ENCODE measurements at places on chromosomes 11 and 22. TPM values are rescaled to one million over a fixed set of nuclear protein-coding genes. Genes with fewer than 3 reads are reported as not detected.

DNA sequence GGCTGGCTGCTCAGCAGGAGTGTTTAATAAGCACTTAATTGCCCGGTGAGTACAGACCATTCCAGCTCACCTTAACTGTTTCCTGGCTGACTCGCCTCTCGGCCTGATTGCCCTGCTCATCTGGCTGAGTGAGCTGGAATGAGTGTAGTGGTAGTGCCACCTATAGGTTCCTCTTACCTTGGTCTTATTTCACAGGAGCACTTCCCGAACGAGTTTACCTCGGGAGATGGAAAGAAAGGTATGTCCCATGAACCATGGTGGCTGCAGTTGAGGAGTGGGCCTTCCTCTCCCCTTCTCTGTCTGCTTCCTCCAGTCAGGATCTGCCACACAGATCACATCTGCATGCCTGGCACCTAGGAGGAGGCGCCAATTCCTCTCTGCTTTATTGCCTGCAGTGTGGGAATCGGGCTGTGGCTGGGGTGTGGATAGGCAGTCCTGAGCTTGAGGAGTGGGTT, 26.7 kb downstream of the UPB1 start:
- peaks cover 33% of the 10 kb centered on the region for H3K4me1 ChIP-seq
- H3K27me3 ChIP-seq: no peaks in the 10 kb centered on the region
- H3K4me3 ChIP-seq: no peak overlapping the region
- H3K36me3 ChIP-seq: no peaks in the 10 kb centered on the region
- H3K27ac ChIP-seq: no peak overlapping the region

DNA sequence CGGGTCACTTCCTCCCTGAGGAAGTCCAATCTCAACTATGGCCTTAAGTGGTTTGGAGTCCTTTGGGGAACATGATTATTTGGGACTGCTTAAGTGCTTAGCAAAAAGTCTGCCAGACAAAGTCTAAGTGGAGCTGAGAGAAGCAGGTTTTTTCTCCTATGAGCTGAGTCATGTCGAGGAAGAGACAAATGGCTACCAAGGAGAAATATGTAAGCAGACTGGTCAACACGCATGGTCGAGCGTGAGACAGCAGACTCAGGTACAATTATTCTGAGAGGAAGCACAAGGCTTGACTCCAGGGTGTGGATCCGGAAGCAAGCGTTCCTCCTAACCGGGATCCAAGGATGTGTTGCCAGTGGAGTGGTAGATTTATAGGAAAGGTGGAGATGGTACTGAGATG, 30.6 kb downstream of the UBASH3B start:
- peaks cover 4% of the 10 kb centered on the region for H3K4me1 ChIP-seq
- DNase-seq: no peak
- no peaks in the 10 kb centered on the region for H3K27me3 ChIP-seq

- DNase-seq: peak; percentile 88
- H3K27ac ChIP-seq: no peak overlapping the region
- no peak overlapping the region for H3K4me3 ChIP-seq
- H3K27me3 ChIP-seq: peaks cover 18% of the 10 kb centered on the region
- no peaks in the 10 kb centered on the region for H3K4me1 ChIP-seq
- H3K36me3 ChIP-seq: no peaks in the 10 kb centered on the region
Measured at GRCh38 chr22:22810018-22810427, 77.6 kb upstream of the IGLL5 start.

DNA sequence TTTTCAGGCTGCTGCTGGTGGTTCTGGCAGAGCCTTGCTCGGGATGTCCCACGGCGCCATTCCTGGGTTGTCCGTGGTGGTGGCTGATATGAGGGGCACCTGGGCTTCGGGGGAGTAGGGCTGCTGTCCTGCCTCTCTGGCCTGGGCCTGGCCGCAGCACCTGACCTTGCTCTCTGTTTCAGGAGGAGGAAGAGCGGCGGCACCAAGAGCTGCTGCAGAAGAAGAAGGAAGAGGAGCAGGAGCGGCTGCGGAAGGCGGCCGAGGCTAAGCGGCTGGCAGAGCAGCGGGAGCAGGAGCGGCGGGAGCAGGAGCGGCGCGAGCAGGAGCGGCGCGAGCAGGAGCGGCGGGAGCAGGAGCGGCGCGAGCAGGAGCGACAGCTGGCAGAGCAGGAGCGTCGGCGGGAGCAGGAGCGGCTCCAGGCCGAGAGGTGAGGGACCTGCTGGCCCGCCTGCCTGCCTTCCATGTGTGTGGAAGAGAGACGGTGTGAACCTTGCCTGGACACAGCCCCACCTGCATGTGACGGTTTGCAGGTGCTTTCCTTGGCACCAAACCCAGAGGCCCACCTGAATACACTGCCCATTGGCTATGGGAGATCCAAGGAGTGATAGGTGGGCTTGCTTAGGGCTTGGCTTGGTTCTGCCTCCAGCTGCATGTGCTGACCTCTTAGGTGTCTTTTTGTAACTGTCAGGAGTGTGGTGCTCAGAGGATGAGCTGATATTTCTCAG, 22.8 kb downstream of the INCENP start:
- H3K36me3 ChIP-seq: peaks cover 99% of the 10 kb centered on the region
- H3K4me1 ChIP-seq: no peaks in the 10 kb centered on the region
- H3K4me3 ChIP-seq: no peak overlapping the region
- H3K27ac ChIP-seq: no peak overlapping the region
- DNase-seq: no peak

The TSGA10IP gene
- total RNA-seq: not detected

The MAPK12 gene
- total RNA-seq: 13.5 TPM

The KCNJ1 gene
- total RNA-seq: not detected

DNA sequence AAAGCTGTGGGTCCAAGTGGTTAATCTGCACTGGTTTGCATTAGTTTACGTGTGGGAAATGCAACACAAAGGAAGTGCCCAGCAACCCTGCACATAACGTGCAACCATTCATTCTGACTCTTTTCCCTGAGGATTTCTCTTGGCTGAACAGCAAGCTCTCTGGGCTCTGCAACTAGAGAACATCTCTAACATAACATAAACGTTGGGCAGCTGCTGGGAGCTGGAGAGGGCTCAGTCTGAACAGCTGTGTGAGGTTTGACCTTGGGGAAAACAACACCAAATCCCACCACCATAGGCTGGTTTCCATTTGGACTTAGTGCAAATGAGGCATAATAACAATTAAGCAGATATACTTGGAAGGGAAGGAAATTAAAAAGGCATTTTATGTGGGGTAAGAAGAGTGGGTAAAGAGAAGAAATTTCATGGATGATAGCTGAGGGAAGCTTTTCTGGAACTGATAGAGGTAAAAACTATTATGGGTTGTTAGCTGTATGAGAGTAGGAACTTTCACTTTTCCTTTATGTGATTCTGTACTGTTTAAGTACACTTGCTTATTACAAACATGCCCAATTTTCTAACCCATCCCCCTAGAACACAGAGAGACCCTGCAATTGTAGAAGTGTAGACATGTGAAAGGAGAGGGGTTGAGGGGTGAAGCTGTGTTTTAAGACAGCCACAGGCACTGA, 76.2 kb downstream of the SNX19 start:
- H3K27me3 ChIP-seq: no peaks in the 10 kb centered on the region
- H3K4me1 ChIP-seq: no peaks in the 10 kb centered on the region
- H3K36me3 ChIP-seq: no peaks in the 10 kb centered on the region
- no peak overlapping the region for H3K4me3 ChIP-seq
- DNase-seq: no peak

The SYT13 gene
- total RNA-seq: 0.83 TPM

DNA sequence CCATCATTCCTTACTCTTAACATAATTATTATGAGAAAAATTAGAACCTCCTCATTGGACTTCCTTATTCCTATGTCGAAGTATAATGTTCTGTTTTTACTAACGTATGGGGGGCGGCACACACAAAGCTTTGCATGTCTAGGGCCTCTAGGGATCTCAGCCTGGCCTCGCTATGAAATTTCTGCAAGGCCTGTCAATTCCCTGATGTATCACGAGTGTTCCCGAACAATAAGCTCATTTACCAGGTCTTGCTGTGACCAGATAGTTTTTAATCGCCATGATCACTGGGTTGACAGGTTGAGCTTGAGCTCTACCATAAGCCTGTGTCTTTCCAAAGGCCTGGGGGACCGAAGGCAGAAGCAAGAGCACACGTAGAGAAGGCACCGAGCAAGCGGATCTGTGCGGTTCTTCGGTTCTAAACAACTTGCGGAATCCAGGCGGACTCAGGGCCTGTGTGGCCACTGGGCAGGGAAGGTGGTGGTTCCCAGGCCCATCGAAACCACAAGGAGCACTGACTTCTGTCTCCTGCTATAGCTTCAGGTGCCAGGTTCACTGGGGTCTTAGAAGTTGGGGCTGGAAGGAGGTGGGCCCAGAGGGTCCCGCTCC, 10.4 kb upstream of the FXYD2 start:
- no peak for DNase-seq
- H3K27ac ChIP-seq: no peak overlapping the region
- peaks cover 14% of the 10 kb centered on the region for H3K4me1 ChIP-seq
- H3K27me3 ChIP-seq: no peaks in the 10 kb centered on the region
- H3K4me3 ChIP-seq: no peak overlapping the region

GRCh38 chr11:110735455-110736170, 23.4 kb upstream of the ARHGAP20 start:
- H3K4me1 ChIP-seq: no peaks in the 10 kb centered on the region
- no peaks in the 10 kb centered on the region for H3K36me3 ChIP-seq
- no peaks in the 10 kb centered on the region for H3K27me3 ChIP-seq

DNA sequence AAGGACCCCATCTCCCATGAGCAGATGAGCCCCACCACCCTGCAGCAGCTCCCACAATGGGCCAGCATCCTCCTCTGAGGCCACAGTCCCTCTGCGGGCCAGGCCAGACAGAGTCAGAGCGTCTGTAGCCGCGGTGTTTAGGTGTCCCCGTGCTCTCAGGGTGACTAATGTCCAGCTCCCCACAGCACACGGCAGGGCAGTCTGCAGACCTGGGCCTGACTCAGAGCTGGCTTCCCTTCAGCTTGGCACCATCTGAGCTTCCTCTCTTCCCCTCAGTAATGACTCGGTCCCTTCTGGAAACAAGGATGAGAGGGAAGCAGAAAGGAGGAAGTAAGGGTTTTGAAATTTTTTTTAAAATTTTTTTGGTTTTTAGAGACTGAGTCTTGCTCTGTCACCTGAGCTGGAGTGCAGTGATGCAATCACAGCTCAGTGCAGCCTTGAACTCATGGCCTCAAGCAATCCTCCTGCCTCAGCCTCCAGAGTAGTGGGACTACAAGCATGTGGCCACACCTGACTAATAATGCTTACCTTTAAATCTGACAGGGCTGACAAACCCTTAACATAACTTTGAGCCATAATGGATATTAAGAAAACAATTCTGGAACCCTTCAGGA, 28.5 kb downstream of the LRRC74B start:
- no peak overlapping the region for H3K27ac ChIP-seq
- no peaks in the 10 kb centered on the region for H3K36me3 ChIP-seq
- H3K4me3 ChIP-seq: no peak overlapping the region
- no peaks in the 10 kb centered on the region for H3K4me1 ChIP-seq
- DNase-seq: no peak

DNA sequence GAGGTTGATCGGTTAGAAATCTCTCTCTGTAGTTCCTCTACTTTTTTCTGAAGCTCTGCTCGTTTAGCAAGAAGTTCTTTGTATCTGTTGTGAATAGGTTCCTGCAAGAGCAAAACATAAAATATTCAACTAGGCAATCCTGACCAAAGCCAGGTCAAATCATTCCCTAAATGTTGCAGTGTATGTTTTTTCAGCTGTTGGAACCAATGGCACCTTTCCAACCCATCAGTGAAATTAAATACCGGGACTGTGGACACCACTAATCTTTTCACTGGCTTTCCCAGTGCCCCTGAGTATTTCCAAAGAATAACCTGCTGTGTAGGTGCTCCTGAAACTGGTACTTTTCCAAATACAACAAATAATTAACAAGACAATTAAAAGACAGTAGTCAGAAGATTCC, 45.1 kb downstream of the CEP57 start:
- no peak for DNase-seq
- no peak overlapping the region for H3K27ac ChIP-seq
- H3K36me3 ChIP-seq: peaks cover 4% of the 10 kb centered on the region

The ADORA2A gene
- 4.2 TPM for total RNA-seq

DNA sequence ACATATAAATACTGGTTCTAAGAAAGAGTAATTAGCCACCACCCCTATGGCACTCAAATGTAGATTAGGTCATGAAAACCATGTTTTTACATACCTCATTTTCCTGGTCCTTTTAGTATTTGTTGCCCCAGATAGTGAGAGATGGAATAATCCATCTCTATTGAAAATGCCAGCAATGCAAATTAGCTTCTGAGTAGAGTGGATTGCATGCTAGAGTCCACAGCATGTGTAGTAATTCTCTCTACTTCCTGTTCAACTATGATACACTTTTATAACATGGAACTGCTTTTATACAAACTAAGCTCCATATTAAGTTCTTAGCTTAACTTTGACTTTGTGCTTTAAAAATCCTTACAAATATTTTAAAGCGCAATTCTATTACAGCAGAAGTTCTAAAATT, 73.2 kb downstream of the TRPC6 start:
- DNase-seq: no peak
- no peak overlapping the region for H3K4me3 ChIP-seq
- no peaks in the 10 kb centered on the region for H3K4me1 ChIP-seq

DNA sequence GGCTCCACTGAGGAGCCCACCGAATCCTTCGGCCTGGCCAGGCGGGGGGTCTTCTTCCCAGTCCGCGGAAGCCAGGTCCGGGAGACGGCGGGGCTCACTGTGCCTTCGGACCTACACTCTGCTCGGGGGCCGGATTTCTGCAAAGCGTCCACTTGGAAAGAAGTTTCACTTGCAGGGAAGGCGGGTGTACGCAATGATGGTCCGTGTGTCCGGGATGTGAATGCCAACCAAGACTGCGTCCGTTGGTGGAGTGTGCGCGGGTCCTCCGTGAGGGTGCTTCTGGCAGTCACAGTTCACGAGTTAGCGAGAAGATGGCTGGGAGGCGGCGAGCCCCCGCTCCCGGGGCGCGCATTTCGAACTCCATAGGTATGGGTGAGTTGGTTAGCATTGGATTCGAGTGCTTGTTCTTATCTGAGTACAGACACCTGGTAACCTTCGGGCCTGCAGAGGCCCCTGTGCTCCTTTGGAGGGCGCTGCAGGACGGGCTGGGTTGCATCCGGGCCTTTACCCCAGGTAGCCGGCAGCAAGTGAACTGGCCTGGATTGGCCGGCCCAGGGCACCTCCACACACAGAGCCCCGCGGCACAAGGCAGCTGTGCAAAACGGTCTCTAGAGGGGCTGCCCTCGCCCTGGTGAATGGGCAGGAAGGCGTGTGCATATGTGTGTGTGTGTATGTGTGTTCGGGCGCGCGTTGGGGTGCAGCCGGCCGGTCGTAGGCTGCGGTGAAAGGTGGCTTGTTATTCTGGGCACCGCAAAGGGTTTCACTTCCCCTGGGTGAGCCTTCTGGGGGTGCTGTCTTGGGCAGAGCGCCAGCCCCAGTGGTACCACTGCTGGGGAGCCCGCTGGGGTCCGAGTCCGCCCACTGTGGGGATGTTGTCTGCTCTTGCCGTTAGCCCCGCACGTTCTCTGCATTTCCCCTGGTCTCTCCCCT, 13.3 kb upstream of the CYP2R1 start:
- no peak overlapping the region for H3K27ac ChIP-seq
- no peaks in the 10 kb centered on the region for H3K36me3 ChIP-seq
- peak overlapping the region; percentile 64 for H3K4me3 ChIP-seq
- no peaks in the 10 kb centered on the region for H3K27me3 ChIP-seq

DNA sequence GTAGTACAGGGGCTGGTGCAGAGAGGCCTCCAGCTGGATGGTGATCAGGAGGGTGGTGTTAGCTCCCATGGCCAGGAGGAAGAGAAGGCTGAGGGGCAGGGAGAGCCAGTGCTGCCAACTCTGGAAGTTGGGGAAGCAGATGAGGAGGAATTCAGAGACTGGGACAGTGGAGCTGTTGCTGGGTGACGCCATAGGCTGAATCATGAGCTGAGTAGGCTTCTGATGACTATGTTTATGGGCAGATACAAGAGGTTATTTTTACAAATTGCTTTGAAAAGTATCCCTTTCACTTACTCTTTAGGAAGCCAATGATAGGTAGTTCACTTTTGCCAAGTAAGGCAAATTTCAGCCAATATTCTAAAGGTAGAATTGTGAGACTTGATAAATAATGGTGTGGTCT, 3.1 kb downstream of the OR56A1 start:
- no peaks in the 10 kb centered on the region for H3K4me1 ChIP-seq
- DNase-seq: no peak
- no peak overlapping the region for H3K27ac ChIP-seq
- no peak overlapping the region for H3K4me3 ChIP-seq
- H3K27me3 ChIP-seq: no peaks in the 10 kb centered on the region

All from esophagus muscularis mucosa (tissue), 4 donors.